ENCODE measurements at places on chromosomes 5 and 9.

GRCh38 chr5:55446640-55447351 lies 88.0 kb downstream of the PLPP1 start:
- no peak for DNase-seq

DNA sequence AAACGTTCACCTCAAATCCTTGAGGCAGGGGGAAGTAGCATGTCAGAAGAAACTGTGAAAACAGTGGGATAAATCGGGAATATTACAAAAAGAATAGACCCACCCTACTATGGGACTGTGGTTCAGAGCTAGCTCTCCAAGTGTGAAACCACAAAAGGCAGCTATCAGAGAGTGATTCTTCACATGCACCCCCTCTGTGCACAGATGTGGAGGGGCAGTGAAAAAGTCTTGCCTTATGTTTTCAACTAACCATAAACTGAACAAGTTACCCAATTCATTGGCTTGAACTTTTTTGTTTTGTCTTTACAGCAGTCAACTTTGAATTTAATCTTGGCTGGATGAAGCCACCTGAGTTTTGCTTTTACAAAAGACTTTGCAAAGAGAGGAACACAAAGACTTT lies 98.8 kb upstream of the NR4A3 start:
- DNase-seq = no peak

DNA sequence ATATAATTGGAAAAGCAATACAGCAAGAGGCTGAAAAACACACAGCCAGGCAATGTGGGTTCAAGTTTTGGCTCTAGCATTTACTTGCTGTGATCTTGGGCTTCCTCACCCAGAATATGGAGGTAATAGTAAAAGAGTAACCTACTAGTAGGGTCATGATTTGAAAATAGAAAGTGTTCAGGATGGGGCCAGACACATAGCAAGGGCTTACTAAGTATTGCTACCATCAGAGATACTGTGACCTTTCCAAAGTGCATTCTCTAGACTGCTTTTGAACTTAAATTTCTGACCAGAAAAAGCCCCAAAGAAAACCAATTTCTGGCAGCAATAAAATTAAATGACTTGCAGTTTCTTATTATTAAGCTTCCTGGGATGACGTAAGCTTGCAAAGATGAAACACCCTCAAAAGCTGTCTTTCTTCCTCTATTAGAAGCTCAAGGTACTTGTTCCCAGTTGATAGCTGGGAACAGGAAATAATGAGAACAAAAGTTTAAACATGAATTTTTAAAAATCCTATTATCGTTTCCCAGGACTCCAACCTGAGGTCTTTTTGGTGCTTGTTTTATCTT lies 20.3 kb downstream of the SLC45A2 start:
- no peak for DNase-seq

DNA sequence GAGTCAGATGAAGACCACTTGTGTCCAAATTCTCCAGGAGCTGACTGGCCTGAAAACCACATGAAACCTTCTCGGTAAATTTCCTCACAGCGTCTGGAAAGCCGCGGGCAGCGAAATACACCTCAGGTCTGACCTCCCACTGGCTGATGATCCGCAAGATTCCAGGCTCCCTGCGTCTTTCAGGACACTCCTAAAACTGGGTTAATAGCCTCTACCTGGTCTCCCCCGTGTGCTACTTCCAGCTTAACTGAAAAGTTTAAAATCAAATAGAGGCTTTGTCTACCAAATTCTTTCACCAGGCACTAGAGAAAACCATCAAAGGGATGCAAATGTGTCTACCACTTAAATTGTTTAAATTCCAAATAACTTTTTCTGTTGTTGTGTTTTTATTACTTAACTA lies 312.6 kb downstream of the DRD1 start:
- no peak for DNase-seq

- no peak for DNase-seq
These were observed 6.9 kb downstream of the MRPS27 start for GRCh38 chr5:72313141-72313540.

GRCh38 chr9:109416135-109416706 lies 81.9 kb downstream of the PTPN3 start:
- no peak for DNase-seq

- no peak for DNase-seq
These were observed 101.0 kb downstream of the ZNF608 start for GRCh38 chr5:124645396-124645795.

DNA sequence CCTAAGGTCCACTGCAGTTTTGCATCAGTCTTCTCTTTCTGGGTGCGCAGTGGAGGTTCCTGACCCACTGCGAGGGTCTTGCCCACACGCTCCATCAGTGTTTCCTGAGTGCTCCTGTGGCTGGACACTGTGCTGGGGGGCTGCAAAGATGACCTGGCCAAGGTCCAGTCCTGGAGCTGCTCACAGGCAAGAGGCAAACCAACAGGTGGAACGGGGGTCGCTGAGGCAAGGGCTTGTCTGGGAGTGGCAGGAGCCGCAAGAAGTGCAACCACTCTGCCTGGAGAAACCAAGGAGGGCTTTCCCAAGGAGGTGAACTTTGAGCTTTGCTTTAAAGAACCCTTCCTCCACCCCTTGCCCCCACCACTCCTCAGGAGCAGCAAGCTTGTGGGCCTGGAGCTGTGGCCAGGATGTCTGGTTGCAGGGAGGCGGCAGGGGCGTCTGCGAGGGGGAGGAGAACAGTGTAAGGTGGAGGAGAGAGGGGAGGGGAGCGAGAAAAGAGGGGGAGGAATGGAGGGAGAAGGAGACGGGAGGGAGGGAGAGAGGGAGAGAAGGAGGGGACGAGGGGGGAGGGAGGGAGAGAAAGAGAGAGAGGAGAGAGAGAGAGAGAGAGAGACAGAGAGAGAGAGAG lies 444 bp upstream of the CPLX2 start:
- no peak for DNase-seq

GRCh38 chr5:146007989-146008388 lies 71.6 kb downstream of the SH3RF2 start:
- DNase-seq = no peak

- no peak for DNase-seq
These were observed 20.2 kb downstream of the ARSB start for GRCh38 chr5:78964889-78965288.

- no peak for DNase-seq
These were observed 242.4 kb downstream of the EFNA5 start for GRCh38 chr5:107428303-107428813.

GRCh38 chr5:142296914-142297417 lies 27.9 kb downstream of the SPRY4 start:
- no peak for DNase-seq

GRCh38 chr9:130172858-130173665 lies 858 bp downstream of the NCS1 start:
- no peak for DNase-seq

DNA sequence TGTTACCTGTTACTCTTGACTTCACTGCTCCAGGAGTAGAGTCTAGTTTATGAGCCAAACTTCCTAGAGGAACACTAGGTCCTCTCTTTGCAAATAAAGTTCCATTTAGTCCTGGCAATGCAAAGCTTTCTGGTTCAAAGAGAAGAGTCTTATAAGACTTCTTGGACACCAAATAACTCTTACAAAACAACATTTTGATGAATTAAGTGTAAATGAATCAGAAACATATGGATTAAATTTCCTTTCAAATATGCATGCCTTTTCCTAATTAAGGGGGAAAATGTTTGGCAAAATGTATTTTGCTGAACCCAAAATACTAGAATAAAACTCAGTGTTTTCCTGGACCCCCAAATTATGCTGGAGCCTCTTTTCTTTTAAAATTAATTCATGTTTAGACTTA lies 388.0 kb downstream of the FGF10 start:
- DNase-seq = no peak

GRCh38 chr5:132266031-132266835 lies 8.7 kb downstream of the PDLIM4 start:
- DNase-seq = no peak

DNA sequence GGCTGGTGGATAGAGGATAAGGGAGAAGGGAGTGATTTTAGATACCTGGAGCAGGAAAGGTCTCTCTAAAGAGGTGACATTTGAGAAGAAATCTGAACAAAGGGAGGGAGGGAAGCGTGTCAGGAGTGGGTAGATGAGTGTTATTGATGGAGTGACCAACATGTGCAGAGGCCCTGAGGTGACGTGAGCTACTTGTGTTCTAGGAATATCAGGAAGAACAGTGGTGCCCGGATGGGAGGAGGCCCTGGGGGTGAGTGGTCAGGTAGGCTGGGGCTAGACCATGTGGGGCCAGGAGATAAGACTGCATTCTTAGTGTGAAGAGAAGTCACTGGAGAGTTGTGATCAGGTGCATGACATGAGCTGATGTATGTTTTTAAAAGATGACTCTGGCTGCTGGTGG lies 256.2 kb downstream of the ARHGAP26 start:
- DNase-seq = no peak

GRCh38 chr5:152405145-152405544 lies at the start of gene NMUR2:
TSS of gene NMUR2 (minus strand) at chr5:152405279. CDS start at chr5:152405113, 166 bp downstream.
- DNase-seq = no peak

- no peak for DNase-seq
These were observed 158.5 kb downstream of the RGS3 start for GRCh38 chr9:113621980-113622379.

- DNase-seq = no peak
These were observed 112.7 kb upstream of the IQGAP2 start for GRCh38 chr5:76290321-76290757.

GRCh38 chr5:63500242-63500641 lies 462.0 kb downstream of the HTR1A start:
- DNase-seq = no peak

- DNase-seq = no peak
These were observed 36.1 kb downstream of the TMC1 start for GRCh38 chr9:72557549-72557948.

GRCh38 chr9:109913461-109913810 lies 133.4 kb downstream of the PALM2AKAP2 start:
- no peak for DNase-seq

- no peak for DNase-seq
These were observed 62.4 kb downstream of the SLC36A1 start for GRCh38 chr5:151509836-151510235.

- no peak for DNase-seq
These were observed 160.5 kb downstream of the BNC2 start for GRCh38 chr9:16709924-16710323.

DNA sequence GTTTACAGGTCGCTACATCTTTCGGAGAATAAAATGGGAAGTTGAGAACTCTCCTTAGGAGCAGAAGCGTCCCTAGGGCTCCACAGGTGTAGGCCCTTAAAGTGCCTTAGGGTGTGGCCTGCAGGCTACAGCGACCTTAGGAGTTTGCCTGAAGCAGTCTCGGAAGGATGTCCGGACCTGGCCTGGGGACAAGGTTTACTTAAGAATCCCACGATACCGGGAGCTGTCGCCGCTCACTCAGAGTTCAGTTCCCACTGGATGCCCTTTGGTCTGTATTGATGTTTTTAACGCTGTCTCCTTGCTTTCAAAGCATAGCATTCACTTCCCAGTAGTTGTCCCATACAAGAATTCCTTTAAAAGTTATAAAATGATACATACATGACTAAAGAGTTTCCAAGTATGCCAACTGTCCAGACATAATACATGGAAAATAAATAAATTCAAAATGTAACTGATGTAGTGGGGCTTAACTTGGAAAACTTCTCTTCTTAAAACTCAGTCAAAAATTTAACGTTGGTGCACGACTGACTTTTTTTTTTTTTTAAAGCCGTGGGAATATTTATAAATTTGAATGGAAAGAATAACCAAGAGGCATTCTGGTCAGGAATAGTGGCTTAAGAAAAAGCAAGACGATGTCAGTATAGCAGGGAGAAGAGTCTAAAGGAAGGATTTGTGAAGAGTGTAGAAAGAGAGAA lies 848 bp downstream of the RAD50 start:
- peak; percentile 6 for DNase-seq

GRCh38 chr5:132822650-132823480 lies 7.6 kb downstream of the SHROOM1 start:
- DNase-seq = no peak

- DNase-seq = no peak
These were observed 25.7 kb downstream of the SLC1A1 start for GRCh38 chr9:4515958-4516375.

GRCh38 chr5:173989432-173990082 lies 587 bp downstream of the C5orf47 start:
- no peak for DNase-seq

DNA sequence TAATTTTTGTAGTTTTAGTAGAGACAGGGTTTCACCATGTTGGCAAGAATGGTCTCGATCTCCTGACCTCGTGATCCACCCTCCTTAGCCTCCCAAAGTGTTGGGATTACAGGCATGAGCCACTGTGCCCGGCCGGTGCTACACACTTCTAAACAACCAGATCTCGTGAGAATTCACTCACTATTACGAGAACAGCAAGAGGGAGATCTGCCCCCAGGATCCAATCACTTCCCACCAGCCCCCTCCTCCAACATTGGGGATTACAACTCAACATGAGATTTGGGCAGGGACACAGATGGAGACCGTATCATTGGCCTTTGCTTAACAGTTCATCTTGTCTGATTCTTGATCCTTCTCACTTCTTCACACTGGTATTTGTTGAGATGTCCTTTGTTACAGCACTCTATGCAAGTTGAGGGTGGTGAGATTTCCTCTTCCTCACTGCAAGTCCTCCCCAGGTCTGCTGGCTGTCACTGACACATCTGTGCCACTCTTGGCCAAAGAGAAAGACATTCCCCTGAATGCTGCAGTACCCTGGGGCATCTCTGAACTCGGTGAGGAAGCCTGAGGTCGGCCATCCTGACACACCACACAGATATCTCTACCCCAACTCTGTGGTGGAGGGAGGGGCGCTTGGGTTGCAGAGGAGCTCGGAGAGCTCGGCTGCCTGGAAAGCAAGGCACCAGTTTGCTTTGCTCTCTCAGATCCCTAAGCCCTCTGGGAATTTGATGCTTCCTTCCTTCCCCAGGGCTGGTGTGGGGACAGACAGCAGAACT lies 4.2 kb upstream of the SUB1 start:
- DNase-seq = no peak

DNA sequence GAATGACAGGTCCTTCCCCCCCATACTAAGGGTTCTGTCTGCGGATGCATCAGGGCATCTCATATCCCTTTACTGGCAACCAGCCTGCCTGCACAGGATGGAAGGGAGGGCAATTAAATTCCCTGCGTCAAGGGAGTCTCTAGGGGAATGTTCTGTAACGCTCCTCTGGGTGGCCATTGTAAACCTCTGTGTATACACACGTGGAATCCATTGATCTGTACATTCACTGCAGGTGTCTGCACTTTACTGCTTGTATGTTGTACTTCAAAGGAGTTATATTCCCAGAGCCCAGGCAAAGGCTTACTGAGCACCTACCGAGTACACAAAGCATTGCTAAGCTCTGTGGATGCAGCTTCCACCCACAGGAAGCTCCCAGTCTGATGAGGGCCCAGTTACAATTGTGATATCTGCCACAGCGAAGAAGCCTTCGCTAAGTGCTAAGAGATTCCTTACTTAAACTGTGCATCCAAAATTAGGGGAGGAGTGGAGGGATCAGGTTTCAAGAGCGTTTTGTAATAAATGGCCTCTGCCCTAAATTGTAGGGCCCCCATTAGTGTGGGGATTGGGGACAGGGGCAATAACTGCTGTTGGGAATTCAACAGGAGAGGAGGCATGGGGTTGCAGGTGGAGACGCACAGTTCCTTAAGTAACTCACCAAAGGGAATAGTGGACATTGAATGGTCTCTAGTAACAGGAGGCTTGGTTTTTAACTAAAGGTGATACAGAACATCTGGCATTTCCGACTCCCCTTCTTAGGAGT lies 1.5 kb upstream of the RETREG1 start:
- no peak for DNase-seq
